ENCODE measurements at places on chromosomes 4 and X.

DNA sequence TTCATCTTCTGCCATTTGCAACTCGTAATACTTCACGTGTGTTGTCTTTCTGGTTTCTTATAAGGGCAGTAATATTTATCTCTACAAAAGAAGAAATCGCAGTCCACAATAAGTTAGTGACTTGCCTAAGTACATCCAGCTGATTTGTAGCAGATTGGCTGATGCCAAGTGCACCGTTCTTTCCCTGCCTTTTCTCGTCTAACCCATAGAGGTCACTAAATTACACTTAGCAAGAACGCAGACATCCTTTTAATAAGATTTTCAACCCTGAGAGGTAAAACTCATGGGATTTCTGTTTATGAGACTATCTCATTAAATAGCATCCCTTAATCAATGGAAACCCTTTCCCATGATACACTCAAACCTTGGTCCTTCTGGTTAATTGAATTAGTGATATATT, 408.6 kb upstream of the ACTRT1 start:
- DNase-seq: no peak

DNA sequence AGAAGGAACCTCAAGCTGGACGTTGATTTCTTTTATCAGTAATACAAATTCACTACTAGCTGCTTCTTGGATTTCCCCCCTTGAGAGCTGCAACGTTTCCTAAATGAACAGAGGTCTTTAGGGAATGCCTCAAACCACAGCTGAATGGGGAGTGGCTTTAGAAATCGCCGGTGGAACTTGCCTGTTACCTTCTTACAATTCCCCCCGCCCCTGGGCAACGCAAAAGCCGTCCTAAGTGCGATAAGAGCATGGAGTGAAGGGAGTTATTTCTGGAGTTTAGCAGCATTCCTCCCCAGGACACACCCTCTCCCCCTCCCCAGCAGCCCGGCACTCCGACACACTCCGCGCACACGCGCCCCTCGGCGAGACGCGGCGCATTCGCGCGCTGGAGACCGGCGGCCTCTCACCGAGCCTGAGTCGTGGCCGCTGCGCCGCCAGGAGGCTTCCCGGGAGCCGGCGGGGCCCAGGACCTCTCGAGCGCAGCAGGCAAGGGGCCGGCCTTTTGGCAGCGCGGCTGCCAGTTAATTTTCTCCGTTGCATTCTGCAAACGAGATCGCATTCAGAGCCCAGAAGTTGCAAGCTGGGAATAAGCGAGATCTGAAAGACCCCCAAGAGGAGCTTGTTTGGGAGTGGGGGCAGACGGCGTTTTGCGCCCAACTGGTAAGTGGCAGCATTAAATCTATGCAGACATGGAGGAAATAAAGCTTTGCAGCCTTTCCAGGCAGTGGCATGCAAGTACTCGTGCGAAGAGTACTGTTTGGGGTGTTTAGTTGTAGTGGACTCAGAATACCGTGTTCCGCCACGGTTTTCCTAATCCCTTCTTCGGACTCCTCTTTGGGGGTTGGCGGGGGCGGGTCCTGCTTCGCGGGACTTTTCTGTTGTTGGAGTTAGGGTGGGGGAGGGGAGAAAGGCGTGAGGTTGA, 134.7 kb downstream of the PALLD start:
- no peak for DNase-seq

- no peak for DNase-seq
Observed at GRCh38 chrX:34891391-34891790, 51.2 kb upstream of the FAM47B start.

GRCh38 chrX:82208975-82209374, 1007.1 kb downstream of the SH3BGRL start:
- no peak for DNase-seq

DNA sequence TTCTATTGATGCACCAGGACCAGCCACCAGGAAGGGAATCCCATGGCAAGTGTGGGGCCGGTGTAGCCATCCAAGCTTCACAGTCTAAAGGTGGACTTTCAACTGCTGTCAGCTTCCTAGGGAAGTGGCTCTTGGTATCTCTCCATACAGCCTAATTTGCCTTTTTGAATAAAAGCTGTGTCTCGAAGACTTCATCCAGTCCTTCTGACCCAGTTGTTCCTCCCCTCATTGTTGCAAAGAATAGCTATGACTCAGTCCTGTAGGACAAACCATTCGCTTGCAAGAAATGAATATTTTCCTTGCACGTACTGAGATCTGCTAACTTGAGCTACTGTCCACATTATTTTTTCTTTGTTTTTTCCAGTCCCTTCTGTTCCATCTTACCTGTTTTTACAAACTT, 145.1 kb upstream of the CTSO start:
- DNase-seq: no peak

GRCh38 chr4:94595880-94596483, 144.2 kb downstream of the PDLIM5 start:
- peak; percentile 6 for DNase-seq

GRCh38 chr4:52743444-52744019, 7.7 kb downstream of the ERVMER34-1 start:
- DNase-seq: no peak

- no peak for DNase-seq
Observed at GRCh38 chr4:21888195-21888976, 60.2 kb downstream of the KCNIP4 start.

DNA sequence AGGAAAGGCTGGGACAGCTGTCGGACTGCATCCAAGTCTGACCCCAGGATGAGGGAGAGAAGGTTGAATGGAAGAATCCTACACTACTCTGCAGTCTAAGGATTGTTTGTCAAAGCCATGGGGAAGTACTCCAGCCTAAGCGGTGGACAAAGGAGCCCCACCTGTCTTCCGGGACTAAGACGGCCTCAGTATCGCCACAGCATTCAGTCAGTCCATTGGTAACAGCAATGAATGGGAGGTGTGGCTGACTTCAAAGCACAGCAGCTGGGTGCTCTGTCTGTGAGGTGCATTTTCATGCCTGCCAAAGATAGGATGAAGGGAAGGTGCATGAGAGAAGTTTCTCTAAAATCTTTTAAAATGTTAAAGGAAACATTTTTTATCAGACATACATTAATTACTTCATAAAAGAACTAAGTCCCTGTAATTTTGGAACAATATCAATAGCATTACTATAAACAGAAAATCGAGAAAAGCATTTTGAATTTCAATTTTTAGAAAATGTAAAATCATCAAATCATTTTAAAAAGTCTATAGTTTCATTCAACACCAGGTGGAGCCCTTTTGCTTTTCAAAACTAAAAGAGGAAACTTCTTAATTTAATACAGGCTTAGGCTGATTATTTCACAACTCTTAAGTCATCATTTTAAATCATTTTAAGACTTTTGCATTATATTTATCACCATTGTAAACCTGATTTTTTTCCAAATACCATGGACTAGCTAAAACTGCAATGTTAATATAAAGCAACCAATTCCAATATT, 27.6 kb upstream of the INTU start:
- DNase-seq: peak; percentile 55

- no peak for DNase-seq
Observed at GRCh38 chr4:141702472-141703182, 66.2 kb downstream of the IL15 start.

DNA sequence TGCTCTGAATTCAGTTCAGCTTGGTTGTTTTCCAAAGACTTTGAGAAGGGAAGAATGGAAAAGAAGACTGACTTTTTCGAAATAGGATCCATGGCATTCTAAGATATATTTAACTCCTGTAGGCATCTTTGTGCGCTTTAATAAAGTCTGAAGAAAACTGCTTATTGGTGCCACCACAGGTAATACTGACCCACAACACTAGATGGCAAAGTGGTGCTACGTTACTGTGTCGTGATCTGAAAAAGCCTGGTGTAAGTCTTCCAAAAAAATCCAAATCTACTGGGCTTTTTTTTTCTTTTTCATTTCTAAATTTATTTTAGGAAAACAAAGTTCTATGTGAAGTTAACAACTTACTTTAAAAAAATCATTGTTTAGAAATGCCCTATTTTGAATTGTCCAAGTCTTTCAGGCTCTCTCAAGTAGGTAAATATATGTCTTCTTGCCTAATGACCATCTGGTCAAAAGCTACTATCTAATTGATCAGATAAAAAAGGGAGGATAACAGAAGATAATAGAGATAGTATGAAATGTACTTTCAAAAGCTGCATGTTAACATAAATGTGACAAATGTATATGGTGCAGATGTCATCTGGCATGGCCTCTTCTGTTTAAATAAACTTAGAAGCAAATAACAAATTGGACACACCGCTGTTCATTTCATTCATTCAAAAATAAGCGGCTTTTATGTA, 47.0 kb upstream of the MID1IP1 start:
- peak; percentile 9 for DNase-seq

GRCh38 chr4:92566269-92566668, 262.5 kb downstream of the GRID2 start:
- DNase-seq: no peak

Data from SHP77 (cell line).